ENCODE measurements at places on chromosomes 6 and 20. TPM values are rescaled to one million over a fixed set of nuclear protein-coding genes. Genes with fewer than 3 reads are reported as not detected.

GRCh38 chr6:38831865-38832264 is 116.8 kb downstream of the DNAH8 start:
- DNase-seq = no peak

GRCh38 chr20:58667975-58668374 is 16.9 kb downstream of the STX16 start:
- DNase-seq = no peak

Gene POPDC3
- total RNA-seq = 8.2 TPM

DNA sequence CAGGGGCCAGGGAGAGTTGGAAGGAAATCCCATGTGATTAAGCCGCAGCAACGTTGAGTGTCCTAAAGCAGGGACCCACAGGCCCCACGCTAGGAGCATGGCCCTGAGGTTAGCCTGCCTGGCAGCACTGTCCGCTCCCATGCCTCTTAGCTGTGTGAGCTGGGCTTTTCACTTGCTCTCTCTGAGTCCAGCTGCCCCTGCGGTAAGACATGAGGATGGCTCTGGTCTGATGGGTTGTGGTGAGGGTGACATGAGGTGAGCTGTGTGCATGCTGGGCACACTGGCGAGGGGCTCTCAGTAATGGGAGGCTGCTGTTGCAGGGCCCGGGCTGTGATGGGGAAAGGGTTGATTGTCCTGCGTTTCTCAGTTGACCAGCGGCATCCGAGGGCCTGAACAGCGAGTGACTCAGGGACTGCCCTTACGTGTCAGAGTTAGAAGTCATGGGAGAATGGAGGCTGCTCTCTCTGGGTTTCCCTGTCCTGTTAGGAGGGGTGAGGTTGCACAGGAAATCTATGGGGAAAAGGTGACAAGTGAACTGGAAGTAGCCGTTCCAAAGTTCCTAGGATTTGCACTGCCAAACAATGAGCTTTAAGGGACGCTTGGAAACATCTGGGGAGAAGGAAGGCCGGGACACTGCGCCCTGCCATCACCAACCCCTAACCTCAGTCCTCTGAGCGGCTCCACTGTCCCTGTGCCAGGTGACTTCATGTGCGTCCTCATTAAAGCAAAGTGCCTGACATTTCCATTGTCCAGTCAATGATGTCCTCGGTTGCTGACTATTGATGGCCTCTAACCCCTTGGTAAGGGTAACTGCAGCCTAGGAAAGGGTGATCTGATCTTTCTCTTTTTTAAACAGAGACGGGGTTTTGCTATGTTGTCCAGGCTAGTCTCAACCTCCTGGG is 51.3 kb downstream of the ADNP start:
- no peak for DNase-seq

DNA sequence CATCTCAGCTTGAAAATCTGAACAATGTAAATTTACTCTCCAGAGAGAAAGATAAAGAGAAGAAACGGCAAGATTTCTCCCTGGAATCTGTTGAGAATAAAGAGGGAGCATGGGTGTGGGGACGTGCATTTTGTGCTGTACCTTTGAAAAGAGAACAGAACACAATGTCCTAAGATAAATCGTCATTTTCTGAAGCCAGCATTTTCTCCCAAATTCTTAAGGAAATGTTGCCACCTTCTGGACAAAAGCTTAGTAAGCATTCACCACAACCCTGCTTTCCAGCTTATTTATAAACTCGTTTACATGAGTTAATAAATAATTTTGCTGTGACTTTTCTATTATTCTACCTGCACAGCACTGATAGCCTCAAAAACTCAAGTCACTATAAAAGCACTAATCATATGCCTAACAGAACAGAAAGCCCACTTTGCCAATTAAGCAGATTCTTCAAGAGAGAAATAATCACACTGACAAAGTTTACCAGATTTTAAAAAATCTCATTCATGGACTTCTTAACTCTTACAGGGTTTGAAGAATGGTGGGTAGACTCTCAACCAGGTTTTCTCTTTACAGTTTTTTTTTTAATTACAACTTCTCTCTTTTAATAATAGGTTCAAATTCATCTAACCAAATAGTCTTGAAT is 155.8 kb downstream of the MBOAT1 start:
- peak; percentile 79 for DNase-seq

Gene GPR6
- not detected for total RNA-seq

Gene HLA-DRB5
- total RNA-seq = 3.4 TPM

- DNase-seq = no peak
Observed at GRCh38 chr6:116286773-116287358, 7.1 kb upstream of the TSPYL1 start.

DNA sequence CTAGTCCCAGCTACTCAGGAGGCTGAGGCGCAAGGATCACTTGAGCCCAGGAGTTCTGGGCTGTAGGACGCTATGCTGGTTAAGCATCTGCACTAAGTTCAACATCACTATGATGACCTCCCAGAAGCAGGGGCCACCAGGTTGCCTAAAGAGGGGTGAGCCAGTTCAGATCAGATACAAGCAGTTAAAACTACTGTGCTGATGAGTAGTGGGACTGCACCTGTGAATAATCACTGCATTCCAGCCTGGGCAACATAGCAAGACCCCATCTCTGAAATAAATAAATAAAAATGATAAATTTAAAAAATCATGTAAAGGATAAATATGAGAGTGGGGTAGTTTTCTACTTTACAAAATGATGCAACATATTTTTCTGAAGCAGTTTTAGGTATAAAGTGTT is 106.5 kb downstream of the TMEM170B start:
- no peak for DNase-seq

DNA sequence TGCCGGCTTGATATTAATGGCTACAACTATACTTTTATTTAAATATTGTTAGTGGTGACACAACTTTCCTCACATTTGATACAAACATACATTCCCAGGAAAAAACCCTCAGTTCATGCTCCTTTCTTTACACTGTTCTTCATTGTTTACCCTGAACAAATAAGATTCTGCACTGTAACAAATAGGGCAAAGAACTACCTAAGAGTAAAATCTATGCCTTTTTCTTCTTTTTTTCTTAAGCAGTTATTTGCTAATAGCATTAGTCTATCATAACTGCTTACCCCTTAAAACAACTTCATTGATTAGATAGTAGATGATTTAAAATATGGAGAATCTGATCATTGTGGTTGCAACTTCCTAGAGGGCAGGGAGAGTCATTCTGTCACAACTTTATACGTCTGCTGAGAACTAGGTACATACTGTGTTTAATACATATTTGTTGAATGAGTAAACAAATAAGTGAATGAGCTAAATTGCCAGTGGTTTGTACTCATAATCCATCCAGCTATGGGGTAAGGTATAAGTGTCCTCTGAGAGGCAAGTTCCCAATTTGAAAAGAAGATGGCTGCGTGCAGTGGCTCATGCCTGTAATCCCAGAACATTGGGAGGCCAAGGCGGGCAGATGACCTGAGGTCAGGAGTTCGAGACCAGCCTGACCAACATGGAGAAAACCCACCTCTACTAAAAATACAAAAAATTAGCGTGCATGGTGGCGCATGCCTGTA is 161.0 kb downstream of the CDK19 start:
- DNase-seq = no peak

Gene THBD
- 0.06 TPM for total RNA-seq

DNA sequence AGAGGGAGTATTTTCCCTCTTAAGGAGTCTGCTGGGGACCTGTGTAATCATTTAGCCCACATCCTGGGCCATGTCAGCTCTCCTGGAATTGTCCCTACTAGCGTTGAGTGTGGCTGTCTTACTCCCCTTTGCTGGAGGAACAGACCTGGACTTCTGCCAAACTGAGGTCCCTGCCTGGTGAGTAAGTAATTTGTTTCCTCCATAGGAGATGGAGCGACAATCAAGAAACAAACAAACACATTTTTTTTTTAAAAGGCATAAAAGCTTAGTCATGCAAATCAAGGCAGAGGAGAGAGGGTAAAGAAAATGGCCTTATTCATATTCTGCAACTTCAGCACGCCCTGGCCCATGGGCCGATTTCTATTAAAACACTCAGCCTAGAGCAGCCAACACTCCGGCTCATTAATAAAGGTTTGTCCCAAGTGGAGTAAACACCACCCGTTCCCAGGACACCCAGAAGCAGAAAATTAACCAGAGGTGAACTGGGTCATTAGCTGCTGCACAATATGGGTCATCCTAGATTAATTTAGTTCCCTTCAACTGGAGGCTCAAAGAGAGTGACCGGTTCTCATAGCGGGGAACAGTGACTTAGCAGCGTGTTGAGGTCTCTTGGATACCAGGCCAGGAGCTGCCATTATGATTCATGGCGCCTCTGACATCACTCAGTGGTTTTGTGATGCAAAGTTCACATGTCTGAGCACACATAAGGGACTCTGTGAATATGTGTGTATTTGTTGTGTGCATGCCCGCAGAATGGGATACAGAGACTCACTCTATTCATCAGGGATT is 165.0 kb upstream of the SULF2 start:
- DNase-seq = no peak

DNA sequence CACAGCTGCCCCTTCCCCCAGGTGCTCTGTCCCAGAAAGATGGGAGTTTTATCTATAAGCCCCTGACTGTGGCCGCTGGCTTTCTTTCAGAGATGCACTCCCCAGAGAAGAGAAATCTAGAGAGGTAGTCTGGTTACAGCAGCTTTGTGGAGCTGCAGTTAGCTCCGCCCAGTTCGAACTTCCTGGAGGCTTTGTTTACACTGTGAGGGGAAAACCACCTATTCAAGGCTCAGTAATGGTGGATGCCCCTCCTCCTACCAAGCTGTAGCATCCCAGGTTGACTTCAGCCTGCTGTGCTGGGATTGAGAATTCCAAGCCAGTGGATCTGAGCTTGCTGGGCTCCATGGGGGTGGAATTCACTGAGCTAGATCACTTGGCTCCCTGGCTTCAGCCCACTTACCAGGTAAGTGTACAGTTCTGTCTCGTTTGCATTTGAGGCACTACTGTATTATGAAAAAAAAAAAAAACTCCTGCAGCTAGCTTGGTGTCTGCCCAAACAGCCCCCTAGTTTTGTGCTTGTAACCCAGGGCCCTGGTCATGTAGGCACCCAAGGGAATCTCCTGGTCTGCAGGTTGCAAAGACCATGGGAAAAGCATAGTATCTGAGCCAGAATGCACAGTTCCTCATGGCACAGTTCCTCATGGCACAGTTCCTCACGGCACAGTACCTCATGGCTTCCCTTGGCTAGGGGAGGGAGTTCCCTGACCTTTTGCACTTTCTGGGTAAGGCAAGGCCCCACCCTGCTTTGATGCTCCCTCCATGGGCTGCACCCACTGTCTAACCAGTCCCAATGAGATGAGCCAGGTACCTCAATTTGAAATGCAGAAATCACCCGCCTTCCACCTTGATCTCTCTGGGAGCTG is 275.0 kb downstream of the CENPW start:
- peak; percentile 45 for DNase-seq

DNA sequence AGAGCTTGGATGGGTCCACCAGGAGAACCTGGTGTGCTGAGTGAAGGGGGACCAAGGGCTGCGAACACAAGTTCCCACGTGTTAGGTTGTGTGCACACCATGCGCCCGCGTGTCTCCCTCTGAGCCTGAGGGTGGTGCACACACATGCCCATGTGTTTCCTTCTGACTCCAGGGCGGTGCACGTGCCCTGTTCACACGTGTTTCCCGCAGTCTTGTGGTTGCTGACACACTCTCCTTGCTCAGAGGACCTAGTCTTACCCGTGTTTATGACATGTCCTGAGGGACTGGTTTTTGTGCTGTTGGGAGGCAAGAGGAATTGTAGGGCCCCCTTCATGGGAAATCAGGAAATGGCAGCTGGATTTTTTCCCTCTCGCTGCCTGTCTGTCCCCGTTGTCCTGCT is 36.3 kb upstream of the PCMTD2 start:
- no peak for DNase-seq

GRCh38 chr6:70838907-70839285 is 118.0 kb downstream of the B3GAT2 start:
- no peak for DNase-seq

DNA sequence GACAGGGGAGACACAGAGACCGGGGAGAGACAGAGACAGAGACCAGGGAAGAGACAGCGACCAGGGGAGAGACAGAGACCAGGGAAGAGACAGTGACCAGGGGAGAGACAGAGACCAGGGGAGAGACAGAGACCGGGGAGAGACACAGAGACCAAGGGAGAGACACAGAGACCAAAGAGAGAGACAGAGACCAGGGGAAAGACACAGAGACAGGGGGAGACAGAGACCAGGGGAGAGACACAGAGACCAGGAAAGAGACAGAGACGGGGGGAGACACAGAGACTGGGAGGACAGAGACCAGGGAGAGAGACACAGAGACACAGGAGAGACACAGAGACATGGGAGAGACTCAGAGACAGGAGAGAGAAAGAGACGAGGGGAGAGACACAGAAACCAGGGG is 43.9 kb downstream of the YTHDF1 start:
- DNase-seq = no peak
